ENCODE measurements at places on chromosomes 2 and 18. TPM values are rescaled to one million over a fixed set of nuclear protein-coding genes. Genes with fewer than 3 reads are reported as not detected.

GRCh38 chr2:126655500-126656430, at the start of gene GYPC:
TSS of gene GYPC (plus strand) at chr2:126656158. CDS start at chr2:126656264, 106 bp downstream.
- H3K27me3 ChIP-seq = no peaks in the 10 kb centered on the region

GRCh38 chr18:46460754-46461153, 196.3 kb downstream of the LOXHD1 start:
- no peaks in the 10 kb centered on the region for H3K36me3 ChIP-seq
- H3K4me1 ChIP-seq = no peaks in the 10 kb centered on the region
- no peak overlapping the region for H3K4me3 ChIP-seq
- H3K27me3 ChIP-seq = peaks cover 8% of the 10 kb centered on the region

DNA sequence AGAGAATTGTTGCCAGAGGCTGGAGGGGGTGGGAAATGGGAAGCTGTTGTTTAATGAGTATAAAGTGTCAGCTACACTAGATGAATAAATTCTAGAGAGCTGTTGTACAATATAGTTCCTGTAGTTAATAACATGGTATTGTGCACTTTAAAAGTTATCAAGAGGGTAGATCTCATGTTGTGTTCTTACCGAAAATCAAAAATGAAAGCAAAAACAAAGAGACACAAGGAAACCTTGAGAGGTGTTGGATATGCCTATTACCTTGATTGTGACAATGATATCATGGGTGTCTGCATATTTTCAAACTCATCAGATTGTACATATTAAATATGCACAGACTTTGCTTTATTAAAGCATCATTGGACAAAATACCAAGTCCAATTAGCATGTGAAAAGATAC, 43.2 kb downstream of the SCG2 start:
- no peaks in the 10 kb centered on the region for H3K4me1 ChIP-seq
- no peaks in the 10 kb centered on the region for H3K27me3 ChIP-seq
- H3K36me3 ChIP-seq = no peaks in the 10 kb centered on the region
- no peak overlapping the region for H3K27ac ChIP-seq
- no peak for DNase-seq
- H3K4me3 ChIP-seq = no peak overlapping the region

- no peak overlapping the region for H3K4me3 ChIP-seq
- no peak for DNase-seq
- H3K36me3 ChIP-seq = no peaks in the 10 kb centered on the region
- peaks cover 19% of the 10 kb centered on the region for H3K27me3 ChIP-seq
- no peak overlapping the region for H3K27ac ChIP-seq
Observed at GRCh38 chr18:23671564-23671963, 8.9 kb upstream of the ANKRD29 start.

DNA sequence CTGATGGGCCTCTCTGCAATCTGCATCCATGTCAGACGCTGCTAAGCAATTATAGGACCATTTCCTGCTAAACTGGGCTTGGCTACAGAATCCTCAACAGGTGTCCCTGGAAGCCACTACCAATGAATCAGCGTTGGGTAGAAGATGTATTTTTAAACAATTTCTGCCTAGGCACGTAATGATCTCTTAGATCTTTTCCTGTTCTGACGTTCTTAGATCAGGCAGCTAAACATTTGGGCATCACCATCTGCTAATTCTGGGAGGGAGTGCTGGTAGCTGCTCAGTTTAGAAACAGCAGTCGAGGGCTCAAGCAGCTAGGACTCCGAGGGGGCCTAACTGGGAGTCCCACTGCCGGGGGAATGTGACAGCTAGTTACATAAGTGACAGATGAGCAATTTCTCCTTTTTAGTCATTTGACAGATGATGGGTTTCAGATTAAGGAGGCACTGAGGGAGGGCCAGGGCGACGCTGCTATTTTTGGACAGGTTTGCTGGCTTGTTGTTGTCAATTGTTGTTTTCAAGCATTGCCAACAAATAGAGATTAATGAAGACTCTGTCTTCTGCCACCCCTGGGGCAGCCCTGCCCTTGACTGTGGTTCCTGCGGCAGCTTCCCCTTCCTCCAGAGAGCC, 92.7 kb downstream of the MRO start:
- H3K4me1 ChIP-seq = no peaks in the 10 kb centered on the region
- H3K4me3 ChIP-seq = no peak overlapping the region
- H3K27ac ChIP-seq = no peak overlapping the region
- peaks cover 4% of the 10 kb centered on the region for H3K27me3 ChIP-seq

- no peak overlapping the region for H3K4me3 ChIP-seq
- H3K27me3 ChIP-seq = peaks cover 3% of the 10 kb centered on the region
- DNase-seq = no peak
Observed at GRCh38 chr2:169778446-169778845, 20.2 kb upstream of the SSB start.

- H3K4me3 ChIP-seq = no peak overlapping the region
- DNase-seq = no peak
- no peaks in the 10 kb centered on the region for H3K36me3 ChIP-seq
- peaks cover 11% of the 10 kb centered on the region for H3K27me3 ChIP-seq
Observed at GRCh38 chr18:58417752-58418151, 211.1 kb downstream of the ALPK2 start.

The SCN7A gene
- not detected for total RNA-seq

Data from activated CD4-positive, alpha-beta T cell treated with anti-CD3 and anti-CD28 coated beads, Interleukin-2, amount 10 ng/mL, durations not matched to agents 7 days and 5 days (primary cell).